Stimulated activated naive CD8-positive, alpha-beta T cell treated with anti-CD3 and anti-CD28 coated beads, Interleukin-15, amount 100 ng/mL, for 72 hours (primary cell): ENCODE measurements at places on chromosomes 4 and X.

GRCh38 chr4:25911356-25911755 lies 2.7 kb upstream of the SMIM20 start:
- no peak for DNase-seq

- DNase-seq = no peak
These were observed 12.7 kb downstream of the ADGRL3 start for GRCh38 chr4:61212788-61213187.

GRCh38 chr4:54855191-54855854 lies 197.6 kb downstream of the KIT start:
- DNase-seq = no peak

DNA sequence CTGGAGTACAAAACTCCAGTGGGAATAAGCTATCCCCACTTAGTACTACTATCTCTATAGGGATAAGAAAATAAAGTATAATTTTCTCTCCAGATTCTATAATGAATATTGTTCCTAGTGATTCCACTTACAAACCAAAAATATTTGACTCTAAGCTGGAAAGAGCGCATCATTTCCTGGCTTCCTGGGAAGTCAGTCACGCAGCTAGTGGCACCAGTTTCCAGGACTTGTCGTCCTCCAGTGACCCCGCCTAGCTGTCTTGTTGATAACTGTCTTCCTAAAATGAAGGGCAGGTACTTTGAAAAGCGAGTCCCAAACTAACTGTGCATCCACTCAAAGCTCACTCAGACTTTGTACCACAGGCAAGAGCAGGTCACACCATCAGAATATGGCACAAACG lies 39.3 kb downstream of the LNX1 start:
- no peak for DNase-seq

DNA sequence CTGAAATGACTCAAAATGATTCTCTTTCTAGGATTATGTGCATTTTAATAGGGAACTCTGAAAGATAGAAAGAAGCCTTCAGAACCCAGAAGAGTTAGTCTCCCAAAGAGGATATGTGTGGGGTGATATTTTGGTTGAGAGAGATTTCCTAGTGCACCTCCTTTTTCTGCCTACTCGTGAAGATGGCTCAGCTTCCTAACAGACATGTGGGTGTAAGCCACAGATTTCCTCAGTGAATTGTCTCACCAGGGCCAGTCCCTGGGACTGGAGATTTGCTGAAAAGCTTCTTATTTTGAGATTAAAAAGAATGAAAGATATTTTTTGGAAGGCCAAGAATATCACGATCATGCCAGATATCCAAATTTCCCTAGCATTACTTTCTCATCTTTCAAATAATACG lies 42.8 kb downstream of the MAGEB17 start:
- no peak for DNase-seq

- no peak for DNase-seq
These were observed 5.1 kb upstream of the MYOZ2 start for GRCh38 chr4:119130365-119131065.

DNA sequence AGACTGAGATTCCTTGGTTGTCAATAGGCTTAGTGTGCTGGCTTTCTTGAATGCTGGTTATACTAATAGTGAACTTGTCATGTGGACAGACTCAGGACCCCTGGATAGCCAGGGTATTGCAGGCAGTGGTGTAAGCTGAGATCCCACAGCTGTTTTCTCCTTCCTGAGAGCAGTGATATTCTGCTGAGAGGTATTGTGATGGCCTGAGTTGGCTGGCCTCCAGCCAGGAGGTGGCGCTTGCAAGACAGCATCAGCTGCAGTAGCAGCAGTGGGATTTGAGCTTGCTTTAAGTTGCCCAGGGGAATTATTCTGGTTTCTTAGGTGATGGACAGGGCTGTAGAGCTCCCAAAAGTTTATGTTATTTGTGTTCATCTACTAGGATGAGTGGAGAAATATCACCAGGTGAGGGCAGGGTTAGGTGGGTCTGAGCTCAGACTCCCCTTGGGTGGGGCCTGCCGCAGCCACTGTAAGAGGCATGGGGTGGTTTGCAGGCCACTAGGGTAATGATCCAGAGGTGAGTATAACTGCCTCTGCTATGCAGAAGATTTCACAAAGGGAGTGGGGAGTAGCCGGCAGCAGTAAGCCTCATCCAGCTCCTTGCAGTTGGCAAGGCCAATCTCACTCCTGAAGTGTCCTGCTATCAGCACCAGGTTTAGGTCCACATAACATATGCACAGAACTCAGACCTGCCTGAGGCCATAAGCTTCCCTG lies 66.2 kb downstream of the IL15 start:
- DNase-seq = no peak
